ENCODE measurements at places on chromosomes 5 and 9.

- no peak for DNase-seq
Observed at GRCh38 chr5:88033191-88033590, 235.5 kb downstream of the TMEM161B start.

GRCh38 chr5:115578657-115579056 lies 23.6 kb downstream of the TICAM2 start:
- no peak for DNase-seq

DNA sequence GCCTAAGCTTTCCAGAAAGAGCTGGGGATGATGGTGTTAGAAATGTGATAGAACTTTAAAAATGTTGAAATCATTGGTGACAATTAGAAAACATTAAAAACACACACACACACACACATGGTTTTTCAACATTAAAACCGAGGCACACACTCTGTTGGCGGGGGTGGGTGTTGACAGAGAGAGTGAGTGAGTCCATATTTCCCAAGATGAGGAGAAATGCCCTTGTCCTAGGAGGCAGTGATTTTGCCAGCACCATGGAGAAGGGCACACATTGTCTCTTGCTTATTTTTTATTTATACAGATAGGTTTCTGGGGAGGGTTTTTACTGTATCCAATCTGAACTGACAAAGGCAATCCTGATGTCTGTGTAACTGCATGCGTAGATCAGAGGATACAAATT lies 152.5 kb downstream of the INSYN2B start:
- no peak for DNase-seq

DNA sequence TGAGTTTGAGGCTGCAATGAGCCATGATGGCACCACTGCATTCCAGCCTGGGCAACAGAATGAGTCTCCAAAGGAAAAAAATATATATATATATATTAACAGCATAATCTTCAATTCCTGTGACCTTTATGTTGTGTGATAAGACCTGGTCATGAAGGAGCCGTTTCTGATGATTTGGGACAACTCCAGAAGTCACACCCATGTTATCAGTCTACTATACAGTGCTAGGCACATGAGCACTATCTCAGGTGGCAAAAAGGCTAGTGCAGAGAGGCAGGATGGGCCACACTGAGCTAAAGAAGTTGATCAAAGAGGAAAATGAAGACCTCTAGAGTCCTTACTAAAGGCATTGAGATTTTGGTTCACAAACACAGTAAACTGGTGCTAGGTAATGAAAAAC lies 205.0 kb upstream of the RAD23B start:
- no peak for DNase-seq

DNA sequence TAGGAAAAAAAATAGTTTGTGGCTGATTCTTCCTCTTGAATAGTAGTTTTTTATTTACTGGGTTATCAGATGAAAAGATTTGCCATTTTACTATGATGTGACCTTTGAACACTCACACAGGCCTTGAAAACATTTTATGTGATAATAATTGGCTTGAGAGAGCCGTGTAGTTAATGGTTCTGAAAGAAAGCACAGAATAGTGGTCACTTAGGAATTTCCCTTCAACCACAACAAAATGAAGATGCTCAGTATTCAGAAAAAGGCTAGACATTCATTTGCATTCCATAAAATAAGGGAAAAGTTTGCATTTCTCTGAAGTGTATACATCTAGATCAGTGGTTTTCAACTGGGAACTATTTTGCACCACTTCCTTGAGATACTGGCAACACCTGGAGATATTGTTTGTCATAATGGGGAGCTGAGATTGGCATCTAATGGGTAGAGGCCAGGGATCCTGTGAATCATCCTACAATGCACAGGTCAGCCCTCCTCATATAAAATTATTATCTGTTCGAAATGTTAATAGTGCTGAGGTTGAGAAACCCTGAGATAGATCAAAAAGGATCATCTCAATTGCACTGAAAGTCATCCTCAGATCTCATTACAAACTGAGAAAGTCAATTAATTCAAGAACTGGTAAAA lies 446.4 kb upstream of the CCNG1 start:
- DNase-seq: no peak

- DNase-seq: peak; percentile 66
Observed at GRCh38 chr5:31867219-31867618, 228.3 kb downstream of the PDZD2 start.

- no peak for DNase-seq
Observed at GRCh38 chr5:137370096-137371071, 128.7 kb downstream of the SPOCK1 start.

DNA sequence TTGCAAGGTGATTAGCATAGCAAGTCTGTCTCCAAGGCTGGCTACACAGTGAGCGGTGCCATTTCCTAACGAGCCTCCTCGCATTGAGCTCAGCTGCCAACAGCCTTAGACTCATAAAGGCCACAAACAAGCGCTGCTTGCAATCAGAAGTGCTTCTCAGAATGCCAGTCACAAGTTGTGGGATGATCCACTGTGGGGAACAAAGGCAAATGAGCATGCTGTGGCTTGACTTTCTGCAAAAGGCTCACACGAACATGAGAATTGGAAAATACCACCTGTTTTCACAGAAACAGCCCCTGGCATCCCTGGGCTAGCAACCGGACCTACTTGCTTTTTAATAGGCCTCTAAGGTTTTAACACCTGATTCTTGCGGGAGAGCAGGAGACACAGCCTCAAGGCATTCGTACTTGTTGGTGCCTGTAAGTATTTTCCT lies 215.5 kb downstream of the FANCC start:
- peak; percentile 68 for DNase-seq

DNA sequence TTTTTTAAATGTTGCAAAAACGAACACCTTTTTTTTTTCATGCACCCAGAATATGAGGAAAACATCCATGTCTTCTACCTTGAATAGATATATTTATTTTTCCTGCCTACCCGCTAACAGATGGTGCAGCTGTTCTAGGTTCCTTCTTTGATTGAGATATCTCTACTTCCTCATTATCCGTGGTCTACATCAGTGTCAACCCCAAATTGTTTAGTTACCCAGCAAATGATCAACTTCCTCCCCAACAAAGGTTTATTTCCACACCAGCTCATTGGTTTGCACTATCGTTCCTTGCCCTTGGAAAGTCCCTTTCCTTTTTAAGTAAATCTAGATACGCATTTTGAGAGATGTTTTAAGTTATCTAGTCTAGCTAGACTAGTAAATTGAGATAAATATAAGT lies 166.4 kb downstream of the PRR16 start:
- DNase-seq: no peak

DNA sequence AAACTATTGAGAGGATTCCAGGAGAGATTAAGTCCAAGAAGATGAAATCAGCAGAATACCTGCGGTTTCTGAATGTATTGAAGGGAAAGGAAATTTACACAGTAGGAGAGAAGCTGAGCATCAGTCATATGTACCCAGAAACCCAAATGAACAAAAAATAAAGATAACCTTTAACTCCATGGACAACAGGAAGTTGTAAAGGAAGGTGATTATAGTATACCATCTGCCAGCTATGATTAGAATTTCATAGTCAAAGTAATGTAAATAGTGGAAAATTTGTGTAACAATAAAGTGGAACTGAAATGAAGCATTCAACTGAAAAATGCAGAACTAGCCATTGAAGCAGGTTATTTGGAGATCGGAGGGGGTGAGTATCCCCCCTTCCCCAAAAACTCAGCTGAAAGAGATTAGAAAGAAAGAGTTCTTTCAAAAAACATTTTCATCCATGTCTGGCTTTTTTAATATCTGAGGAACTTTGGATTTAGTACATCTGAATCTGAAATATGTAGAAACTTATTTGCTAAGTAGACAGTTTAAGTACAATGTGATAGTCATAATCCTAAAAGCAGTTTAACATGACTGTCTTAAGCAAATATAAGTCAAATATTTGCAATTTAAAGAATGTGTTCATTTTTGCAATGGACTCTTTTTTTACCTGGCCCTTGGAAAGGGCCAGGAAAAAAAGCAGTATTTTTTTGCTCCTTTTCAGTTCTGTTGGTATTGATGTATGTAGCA lies 58.4 kb downstream of the APC start:
- no peak for DNase-seq

GRCh38 chr9:94643176-94643575 lies 3.9 kb upstream of the FBP1 start:
- DNase-seq: peak; percentile 55

DNA sequence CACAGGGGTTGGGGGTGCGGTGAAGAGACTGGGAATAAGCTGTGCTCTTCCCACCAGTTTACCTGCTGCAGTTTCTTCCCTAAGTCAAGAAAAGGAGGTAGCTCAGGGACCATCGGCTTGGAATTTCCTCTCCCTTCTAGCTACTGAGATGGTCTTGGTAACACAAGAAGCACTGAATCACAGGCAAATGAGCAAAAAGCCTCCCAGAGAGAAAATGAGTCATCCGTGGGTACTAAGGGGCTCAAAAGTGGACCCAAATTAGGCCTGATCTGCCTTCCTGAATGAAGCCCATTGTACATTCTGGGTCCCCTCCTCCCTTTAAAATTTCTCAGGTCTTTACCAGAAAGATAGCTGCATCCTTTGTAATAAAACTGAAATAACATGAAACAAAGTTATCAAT lies 49.9 kb downstream of the PTPN3 start:
- DNase-seq: peak; percentile 79

GRCh38 chr5:99191206-99191745 lies 262.5 kb upstream of the CHD1 start:
- no peak for DNase-seq

- DNase-seq: no peak
Observed at GRCh38 chr9:73327149-73327548, 175.5 kb downstream of the ANXA1 start.

DNA sequence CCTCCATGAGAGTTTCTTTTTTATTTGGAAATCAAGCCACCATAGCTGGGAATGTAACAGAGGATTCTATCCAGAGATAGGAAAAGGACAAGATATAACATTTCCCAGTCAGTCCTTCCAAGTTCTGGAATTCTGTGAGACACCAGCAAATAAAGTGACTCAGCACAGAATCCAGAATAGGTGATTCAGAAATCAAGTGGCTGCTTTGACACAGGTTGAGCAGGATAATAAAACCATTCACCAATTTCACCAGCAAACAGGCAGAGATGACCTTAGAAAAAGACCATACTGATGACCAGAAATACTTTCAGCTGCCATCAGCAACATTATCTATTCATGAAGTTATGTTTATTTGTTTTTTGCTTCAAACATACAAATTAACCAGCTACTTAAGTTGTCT lies 491.5 kb upstream of the TUSC1 start:
- no peak for DNase-seq

GRCh38 chr9:36102742-36103495 lies 33.6 kb upstream of the GLIPR2 start:
- DNase-seq: peak; percentile 93

DNA sequence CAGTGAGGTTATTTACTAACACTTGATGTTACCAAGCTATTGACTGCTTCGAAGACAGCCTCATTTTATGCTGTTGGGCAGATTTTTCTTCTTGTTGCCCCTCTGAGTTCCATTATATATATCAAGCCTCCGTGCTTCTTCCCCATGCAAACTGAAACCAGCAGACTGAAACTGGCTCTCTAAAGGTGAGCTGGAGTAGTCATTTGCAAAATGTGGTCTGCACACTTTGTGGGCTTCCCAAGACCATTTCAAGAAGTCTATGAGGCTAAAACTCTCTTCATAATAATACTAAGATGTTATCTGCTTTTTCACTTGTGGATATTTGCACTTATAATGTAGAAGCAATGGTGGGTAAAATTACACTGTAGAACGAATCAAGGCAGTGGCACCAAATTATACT lies 13.9 kb downstream of the SLC36A1 start:
- no peak for DNase-seq

GRCh38 chr9:89433826-89434225 lies 64.1 kb downstream of the SEMA4D start:
- DNase-seq: peak; percentile 73

DNA sequence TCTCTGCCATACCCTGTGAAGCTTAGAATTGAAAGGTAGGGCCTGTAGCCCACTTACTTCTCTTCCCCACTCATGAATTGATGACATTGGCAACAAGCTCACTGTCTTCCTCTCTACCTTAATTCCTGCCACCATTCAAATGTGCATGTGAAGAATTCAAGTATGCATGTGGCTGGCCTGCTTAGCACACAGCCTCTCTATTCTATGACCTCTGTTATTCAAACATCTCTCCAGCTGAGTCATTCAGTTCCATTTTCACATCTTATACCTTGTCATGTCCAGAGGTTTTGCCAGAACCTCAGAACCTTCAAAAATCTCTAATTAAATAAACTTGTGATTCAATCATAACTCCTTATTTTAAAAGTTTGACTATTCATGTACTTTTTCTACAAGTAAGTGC lies 114.7 kb upstream of the MAN2A1 start:
- no peak for DNase-seq

DNA sequence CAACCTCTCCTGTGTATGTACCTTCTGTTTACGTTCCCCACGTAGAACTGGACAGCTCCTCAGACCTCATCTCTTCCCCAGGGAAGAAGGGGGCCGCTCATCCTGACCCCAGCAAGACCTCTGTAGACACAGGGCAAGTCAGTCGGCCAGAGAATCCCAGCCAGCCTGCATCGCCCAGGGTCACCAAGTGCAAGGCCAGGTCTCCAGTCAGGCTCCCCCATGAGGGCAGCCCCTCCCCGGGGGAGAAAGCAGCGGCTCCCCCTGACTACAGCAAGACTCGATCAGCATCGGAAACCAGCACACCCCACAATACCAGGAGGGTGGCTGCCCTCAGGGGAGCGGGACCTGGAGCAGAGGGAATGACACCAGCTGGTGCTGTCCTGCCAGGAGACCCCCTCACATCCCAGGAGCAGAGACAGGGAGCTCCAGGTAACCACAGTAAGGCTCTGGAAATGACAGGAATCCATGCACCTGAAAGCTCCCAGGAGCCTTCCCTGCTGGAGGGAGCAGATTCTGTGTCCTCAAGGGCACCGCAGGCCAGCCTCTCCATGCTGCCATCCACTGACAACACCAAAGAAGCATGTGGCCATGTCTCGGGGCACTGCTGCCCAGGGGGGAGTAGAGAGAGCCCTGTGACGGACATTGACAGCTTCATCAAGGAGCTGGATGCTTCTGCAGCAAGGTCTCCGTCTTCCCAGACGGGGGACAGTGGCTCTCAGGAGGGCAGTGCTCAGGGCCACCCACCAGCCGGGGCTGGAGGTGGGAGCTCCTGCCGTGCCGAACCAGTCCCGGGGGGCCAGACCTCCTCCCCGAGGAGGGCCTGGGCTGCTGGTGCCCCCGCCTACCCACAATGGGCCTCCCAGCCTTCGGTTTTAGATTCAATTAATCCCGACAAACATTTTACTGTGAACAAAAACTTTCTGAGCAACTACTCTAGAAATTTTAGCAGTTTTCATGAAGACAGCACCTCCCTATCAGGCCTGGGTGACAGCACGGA lies 86.7 kb downstream of the GOLPH3 start:
- no peak for DNase-seq
